ENCODE measurements at places on chromosomes 2 and 18.

GRCh38 chr2:55986001-55986400 lies 62.4 kb upstream of the EFEMP1 start:
- no peak for DNase-seq

- DNase-seq, result no peak
Observed at GRCh38 chr2:42025151-42025582, 22.7 kb upstream of the PKDCC start.

GRCh38 chr2:19198381-19198780 lies 160.0 kb downstream of the OSR1 start:
- no peak for DNase-seq

- DNase-seq, result no peak
Observed at GRCh38 chr2:207763303-207763917, 6.3 kb downstream of the FZD5 start.

GRCh38 chr2:178767094-178768060 lies 39.8 kb downstream of the TTN start:
- DNase-seq, result no peak

- no peak for DNase-seq
Observed at GRCh38 chr2:143842836-143843235, 677.1 kb downstream of the ZEB2 start.

GRCh38 chr2:101679037-101679726 lies 18.3 kb upstream of the MAP4K4 start:
- no peak for DNase-seq

DNA sequence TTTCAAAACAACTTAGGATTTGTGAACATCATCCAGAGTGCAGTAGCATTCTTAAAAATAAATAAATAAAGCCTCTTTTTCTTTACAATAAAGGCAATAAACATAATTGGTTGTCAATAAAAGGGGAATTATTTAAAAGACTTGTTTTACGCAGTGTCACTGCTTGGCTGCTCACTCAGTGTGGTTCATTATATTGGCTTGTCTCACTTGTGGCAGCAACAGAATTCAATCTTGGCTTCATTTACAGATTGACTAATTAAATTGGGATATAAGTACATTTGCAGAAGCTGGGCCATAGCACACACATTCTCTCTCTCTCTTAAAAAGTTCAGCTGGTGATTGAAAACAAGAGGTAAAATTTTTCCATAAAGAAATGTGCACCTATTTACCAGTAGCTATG lies 1027.6 kb downstream of the LRP1B start:
- no peak for DNase-seq

GRCh38 chr2:175815537-175815936 lies 186.5 kb downstream of the LNPK start:
- no peak for DNase-seq

GRCh38 chr2:20645301-20645701 lies 5.6 kb downstream of the HS1BP3 start:
- DNase-seq, result no peak

- DNase-seq, result no peak
Observed at GRCh38 chr2:235287375-235287733, 206.5 kb upstream of the AGAP1 start.

GRCh38 chr2:235453605-235454151 lies 40.2 kb upstream of the AGAP1 start:
- DNase-seq, result no peak

GRCh38 chr2:43184339-43184895 lies 42.0 kb downstream of the ZFP36L2 start:
- DNase-seq, result peak; percentile 56

Measured in HT-29 (cell line).